Body of pancreas (tissue), 4 donors: ENCODE measurements at places on chromosomes 3 and 15. TPM values are rescaled to one million over a fixed set of nuclear protein-coding genes. Genes with fewer than 3 reads are reported as not detected.

The GP9 gene
- not detected for total RNA-seq

The CTDSPL2 gene
- 5.3 TPM for total RNA-seq

The SERINC4 gene
- total RNA-seq = not detected

The GP5 gene
- total RNA-seq = not detected

The VGLL4 gene
- total RNA-seq = 66.4 TPM

DNA sequence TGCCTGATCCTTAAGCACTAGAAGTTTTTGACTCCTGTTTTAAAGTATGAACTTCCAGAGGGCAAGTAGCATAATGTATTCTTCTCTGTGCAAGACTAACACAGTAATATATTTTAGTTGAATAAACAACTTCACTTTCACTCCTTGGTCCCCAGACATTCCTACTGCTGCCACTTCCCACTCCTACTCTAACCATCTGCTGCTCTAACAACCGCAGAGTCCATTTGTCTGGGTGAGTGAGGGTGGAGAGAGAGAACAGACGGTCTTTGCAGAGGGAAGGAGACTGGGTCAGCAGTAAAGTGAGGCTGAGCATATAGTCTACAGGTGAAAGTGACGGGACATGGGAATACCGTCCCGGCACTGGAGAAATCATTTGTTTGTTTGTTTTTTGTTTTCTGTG, 301.0 kb upstream of the SLCO3A1 start:
- DNase-seq = no peak

The DALRD3 gene
- total RNA-seq = 72.6 TPM

GRCh38 chr3:142152384-142152783, 3.0 kb upstream of the TFDP2 start:
- DNase-seq = no peak

The EFCC1 gene
- total RNA-seq = 4.0 TPM

DNA sequence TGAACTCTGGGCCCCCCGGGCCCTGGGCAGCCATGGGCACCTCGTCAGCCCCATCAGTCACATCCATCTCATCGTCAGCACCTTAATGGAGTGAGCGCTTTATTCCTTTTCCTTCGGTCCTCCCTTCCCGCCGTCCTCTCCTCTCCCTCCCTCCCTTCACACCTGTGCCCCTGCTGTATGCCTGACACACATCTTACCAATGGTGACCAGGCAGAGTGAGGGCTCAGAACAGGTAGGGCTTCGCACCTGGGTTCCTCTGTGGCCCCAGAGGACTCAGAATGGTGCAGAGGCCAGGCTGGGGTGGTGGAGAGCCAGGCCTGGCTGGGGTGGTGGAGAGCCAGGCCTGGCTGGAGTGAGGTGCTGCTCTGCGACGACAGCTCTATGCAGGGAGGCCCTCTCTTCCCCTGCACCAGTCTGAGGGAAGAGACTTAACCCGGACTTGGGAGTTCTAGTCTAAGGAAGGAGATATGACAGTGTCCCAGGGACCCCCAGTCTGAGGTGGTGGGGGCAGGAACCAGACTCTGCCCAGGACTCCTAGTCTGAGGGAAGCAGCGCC, 11.6 kb downstream of the C15orf39 start:
- DNase-seq = no peak

The GRM7 gene
- 0.33 TPM for total RNA-seq

- no peak for DNase-seq
Measured at GRCh38 chr3:126419886-126420786, 25.4 kb downstream of the CFAP100 start.

DNA sequence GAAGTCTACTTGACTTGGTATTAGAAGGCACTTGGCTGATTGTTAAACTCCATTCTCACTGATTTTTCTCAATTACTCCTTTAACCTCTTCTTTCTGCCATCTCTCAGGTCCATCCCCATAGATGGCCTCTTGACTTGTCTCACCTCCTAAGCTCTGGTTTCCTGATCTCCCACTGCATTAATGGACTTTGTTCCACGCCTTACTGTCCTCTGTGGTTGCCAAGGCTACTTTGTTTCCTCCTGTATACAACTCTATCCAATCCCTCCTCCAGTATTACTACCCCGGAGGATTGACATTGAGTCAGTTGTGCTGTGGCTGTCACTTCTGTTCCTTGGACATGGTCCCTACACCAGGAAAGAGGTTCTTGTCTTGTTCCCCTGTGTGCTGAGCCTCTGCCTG, 10.6 kb upstream of the GLCE start:
- no peak for DNase-seq

DNA sequence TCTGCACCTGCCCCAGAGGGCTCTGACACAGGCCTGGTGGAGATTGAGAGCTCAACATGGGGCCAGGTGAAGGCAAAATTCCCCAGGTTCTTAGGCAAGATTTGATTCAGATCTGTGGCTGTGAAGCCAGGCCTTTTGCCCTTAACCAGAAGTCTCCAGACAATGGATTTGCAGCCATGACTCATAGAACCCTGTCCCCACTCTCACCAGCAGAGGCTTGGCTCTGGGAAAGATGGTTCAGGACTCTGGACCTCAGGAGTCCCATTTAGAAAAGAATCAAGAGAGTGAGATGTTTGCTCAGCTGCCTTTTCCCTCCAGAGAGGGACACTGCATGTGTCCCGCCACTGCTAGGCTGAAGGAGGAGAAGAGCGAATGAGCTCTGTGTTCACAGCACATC, 361.4 kb upstream of the ICE2 start:
- DNase-seq = no peak

- DNase-seq = no peak
Measured at GRCh38 chr3:12773030-12773709, 14.1 kb upstream of the TMEM40 start.

The NCKIPSD gene
- 16.6 TPM for total RNA-seq

DNA sequence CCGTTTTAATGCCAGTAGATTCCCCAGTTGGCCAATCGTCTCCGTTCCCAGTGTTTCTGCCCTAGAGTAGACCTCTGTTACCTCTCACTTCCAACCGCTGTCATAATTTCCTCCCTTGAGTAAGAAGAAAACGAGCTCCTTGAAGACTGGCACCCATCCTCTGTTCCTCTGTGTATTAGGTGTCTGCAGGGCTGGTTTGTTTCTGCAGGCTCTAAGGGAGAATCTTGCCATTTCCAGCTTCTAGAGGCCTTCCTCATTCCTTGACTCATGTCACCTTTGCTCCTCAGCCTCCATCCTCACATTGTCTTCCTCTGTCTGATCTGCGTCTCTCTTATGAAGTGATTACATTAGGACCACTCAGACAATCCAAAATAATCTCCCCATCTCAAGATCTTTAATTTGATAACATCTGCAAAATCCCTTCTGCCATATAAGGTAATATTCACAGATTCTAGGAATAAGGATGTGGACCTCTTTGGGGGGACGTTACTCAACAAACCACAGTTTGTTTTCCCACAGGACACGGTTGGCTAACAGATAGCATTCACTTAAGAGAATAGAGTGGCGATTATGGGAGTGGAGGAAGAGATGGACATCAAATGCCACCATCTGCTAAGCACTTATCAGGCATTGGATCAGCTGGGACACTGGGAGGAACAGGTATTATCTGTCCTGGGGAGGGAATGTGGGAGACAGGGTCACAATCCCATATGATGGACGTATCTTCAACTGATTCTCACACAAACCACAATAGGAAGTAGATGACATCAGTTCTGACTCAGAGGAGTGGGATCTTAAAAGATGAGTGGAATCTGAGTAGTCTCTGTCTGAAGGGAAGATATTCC, 17.1 kb downstream of the ARHGAP31 start:
- DNase-seq = no peak

The FBXO40 gene
- not detected for total RNA-seq

The PP2D1 gene
- not detected for total RNA-seq

The CLEC3B gene
- total RNA-seq = 4.9 TPM

GRCh38 chr15:55277715-55278114, 11.9 kb downstream of the RAB27A start:
- DNase-seq = no peak

GRCh38 chr3:9883706-9884554, 3.9 kb upstream of the CIDEC start:
- DNase-seq = no peak

The RPP25 gene
- total RNA-seq = 11.5 TPM

GRCh38 chr3:194713299-194714136, 27.8 kb downstream of the FAM43A start:
- no peak for DNase-seq

- no peak for DNase-seq
Measured at GRCh38 chr3:164049847-164050246, 1028.4 kb downstream of the SI start.

DNA sequence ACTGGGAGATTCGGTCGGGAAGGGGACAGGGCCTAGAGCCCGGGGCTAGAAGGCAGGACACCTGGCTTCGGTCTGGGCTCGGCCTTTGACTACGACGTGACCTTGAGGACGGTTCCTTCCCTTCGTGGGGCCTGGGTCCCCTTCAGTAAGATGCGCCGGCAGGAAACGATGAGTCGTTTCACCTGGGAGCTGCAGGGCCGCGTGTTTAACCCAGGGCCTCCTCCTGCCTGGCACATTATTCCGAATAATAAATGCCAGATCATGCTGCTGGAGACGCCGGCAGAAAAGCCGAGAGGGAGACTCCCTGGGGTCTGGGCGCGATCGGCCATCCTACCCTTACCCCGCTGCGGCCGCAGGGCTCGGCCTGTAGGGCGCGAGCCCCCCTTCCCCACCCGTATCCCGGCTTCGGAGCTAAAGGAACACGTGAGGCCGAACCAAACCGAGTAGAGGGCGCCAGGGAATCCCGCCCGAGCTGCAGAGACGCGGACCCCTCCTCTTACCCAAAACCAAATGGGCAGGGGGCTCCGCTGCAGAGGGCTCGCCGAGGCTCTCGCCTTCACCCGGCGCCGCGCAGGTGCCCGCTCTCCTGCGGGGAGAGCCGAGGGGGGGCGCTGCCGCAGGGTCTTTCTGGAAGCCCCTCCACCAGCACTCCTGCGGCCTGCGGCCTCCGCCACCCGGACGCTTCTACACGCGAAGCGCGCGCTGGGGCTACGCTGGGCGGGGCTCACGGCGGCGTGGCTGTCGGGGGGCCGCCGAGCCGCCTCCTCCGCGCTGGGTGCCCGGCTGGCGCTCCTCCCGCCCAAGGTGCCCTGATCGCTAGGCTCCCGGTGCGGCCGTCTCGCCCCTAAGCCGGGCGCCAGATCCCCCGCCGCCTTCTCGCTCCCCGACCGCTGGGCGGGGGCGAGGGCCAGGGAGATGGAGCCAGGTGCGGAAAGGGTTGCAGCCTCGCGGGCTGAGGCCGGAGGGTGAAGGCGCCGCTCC, at the start of gene BDH1:
Gene BDH1 (minus strand): TSS at position 688 of the 981 bp plus-strand sequence. CDS start 9,525 bp downstream, outside the sequence.
- peak; percentile 23 for DNase-seq

GRCh38 chr3:138089091-138089490, 26.3 kb downstream of the DZIP1L start:
- no peak for DNase-seq

DNA sequence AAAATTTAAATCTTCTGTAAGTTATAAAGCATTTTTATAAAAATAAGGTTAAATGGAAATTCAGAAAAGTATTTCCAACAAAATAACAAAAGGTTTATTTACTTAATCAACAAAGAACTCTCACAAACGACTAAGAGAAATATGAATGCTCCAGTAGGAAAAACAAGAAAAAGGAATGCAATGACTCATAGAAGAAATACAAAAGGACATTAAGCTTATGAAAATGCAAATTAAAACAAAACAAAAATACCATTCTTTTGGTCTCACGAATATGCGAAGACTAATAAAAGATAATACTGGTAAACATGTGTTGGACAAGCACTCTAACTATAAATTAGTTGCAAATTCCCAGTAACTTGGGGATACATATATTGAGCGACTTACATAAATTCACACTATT, 17.5 kb upstream of the TBC1D5 start:
- no peak for DNase-seq

DNA sequence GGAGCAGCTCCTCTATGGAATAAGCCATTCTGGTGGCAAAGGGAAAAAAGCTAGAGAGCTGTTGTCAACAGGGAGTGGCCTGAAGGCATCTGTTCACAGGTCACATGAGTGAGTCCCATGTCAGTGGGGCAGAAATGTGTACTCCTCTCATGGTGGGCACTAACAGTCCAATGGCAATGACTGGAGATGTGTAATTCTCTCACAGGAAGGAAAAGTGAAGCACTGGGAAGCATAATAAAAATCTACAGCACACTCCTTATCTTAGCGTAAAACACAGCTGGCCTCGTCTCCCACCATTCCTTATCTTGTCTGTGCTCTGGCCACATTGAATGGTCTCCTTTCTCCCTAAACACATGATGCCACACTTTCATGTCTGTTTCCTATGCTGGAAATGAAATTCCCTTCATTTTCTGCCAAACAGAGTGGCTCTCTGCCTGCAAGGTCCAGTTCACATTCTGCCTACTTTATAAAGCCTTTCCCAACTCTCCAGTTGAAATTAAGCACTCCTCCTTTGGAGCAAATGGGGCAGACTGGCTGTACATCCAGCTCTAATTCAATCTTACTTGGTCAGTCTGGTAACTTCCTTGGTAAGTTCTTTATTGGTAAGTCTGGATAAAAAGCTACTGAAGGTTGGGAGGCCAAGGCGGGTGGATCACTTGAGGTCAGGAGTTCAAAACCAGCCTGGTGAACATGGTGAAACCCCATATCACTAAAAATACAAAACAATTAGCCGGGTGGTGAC, 139.8 kb downstream of the RPL22L1 start:
- DNase-seq = no peak

The VGLL3 gene
- 10.2 TPM for total RNA-seq

The SOX14 gene
- total RNA-seq = not detected

The NDUFAF3 gene
- 25.7 TPM for total RNA-seq

The MUC4 gene
- total RNA-seq = not detected

- no peak for DNase-seq
Measured at GRCh38 chr3:175159202-175159601, 300.1 kb downstream of the NAALADL2 start.

The PIF1 gene
- total RNA-seq = not detected

The CPNE4 gene
- total RNA-seq = not detected

GRCh38 chr3:112101916-112102315, 15.7 kb downstream of the C3orf52 start:
- DNase-seq = no peak

GRCh38 chr3:117633207-117633606, 923.6 kb downstream of the TUSC7 start:
- peak; percentile 2 for DNase-seq

GRCh38 chr15:61951949-61952348, 108.3 kb downstream of the VPS13C start:
- peak; percentile 22 for DNase-seq

GRCh38 chr3:10973046-10973595, 19.4 kb upstream of the SLC6A1 start:
- no peak for DNase-seq

The SLC12A1 gene
- not detected for total RNA-seq

The SYNPR gene
- total RNA-seq = 0.52 TPM

- no peak for DNase-seq
Measured at GRCh38 chr15:38611228-38611627, 46.6 kb upstream of the RASGRP1 start.

The CDHR4 gene
- total RNA-seq = 0.26 TPM

DNA sequence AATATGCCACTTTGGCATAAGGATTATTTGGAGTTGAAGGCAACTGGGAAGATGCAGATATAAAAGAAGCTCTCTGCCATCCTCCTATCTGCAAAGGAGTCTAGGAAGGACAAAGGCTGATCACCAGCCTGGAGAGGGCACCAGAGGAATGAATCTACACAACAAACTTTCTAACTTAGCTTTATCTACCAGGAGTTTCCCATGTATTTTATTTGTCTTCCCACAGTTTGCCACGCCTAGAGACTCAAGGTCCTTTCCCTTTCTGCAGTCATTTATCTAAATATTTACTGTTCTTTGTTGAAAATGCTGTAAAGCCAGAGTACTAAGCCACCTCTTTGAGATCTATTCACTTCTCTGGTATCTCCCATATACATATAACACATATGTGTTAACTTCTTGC, 32.2 kb downstream of the GPR176 start:
- DNase-seq = peak; percentile 27
